ENCODE measurements at places on chromosomes 2 and 18. TPM values are rescaled to one million over a fixed set of nuclear protein-coding genes. Genes with fewer than 3 reads are reported as not detected.

Gene C1QL2
- not detected for total RNA-seq

DNA sequence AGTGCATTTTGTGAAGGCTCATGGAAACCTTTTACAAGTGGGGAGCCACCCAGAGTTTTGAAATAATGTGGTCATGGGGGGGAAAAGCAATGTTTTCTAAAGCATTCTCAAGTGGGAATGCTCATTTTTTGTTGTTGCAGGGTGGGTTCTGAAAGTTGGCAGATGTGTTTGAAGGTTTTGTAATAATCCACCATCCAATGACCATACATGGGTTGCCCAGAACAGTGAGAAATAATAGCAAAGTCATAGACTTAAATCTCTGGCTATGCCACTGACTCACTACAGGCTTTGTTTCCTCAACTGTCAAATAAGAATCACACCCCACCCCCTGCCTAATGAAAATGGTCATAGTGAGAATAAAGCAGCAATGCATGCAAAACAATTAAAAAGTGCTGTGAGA is 2.9 kb downstream of the DSG3 start:
- no peak for DNase-seq

- DNase-seq: no peak
Measured at GRCh38 chr2:227871375-227871791, at the start of gene DAW1. TSS of gene DAW1 (plus strand) at chr2:227871631. CDS start at chr2:227871690, 59 bp downstream.

GRCh38 chr2:217993138-217993537 is 9.7 kb downstream of the TNS1 start:
- no peak for DNase-seq

GRCh38 chr2:160242893-160243564 is 43.0 kb upstream of the ITGB6 start:
- no peak for DNase-seq

Gene LRRTM1
- not detected for total RNA-seq
